ENCODE measurements at places on chromosomes 4 and X. TPM values are rescaled to one million over a fixed set of nuclear protein-coding genes. Genes with fewer than 3 reads are reported as not detected.

ZNF732 gene
- not detected for polyA plus RNA-seq

GNPDA2 gene
- polyA plus RNA-seq, result 40.7 TPM

SSX3 gene
- polyA plus RNA-seq, result not detected

CT47B1 gene
- not detected for polyA plus RNA-seq

ZNF827 gene
- polyA plus RNA-seq, result 11.2 TPM

PCSK1N gene
- polyA plus RNA-seq, result 243 TPM

PNCK gene
- polyA plus RNA-seq, result 9.5 TPM

CPE gene
- 623 TPM for polyA plus RNA-seq

TAF7L gene
- polyA plus RNA-seq, result 1.1 TPM

KIAA1210 gene
- polyA plus RNA-seq, result not detected

FGB gene
- polyA plus RNA-seq, result not detected
